Cortex of kidney (tissue), 1 donor: ENCODE measurements at places on chromosomes 16 and 17.

GRCh38 chr17:50111673-50112655 is 16.8 kb downstream of the PDK2 start:
- no peak for DNase-seq

DNA sequence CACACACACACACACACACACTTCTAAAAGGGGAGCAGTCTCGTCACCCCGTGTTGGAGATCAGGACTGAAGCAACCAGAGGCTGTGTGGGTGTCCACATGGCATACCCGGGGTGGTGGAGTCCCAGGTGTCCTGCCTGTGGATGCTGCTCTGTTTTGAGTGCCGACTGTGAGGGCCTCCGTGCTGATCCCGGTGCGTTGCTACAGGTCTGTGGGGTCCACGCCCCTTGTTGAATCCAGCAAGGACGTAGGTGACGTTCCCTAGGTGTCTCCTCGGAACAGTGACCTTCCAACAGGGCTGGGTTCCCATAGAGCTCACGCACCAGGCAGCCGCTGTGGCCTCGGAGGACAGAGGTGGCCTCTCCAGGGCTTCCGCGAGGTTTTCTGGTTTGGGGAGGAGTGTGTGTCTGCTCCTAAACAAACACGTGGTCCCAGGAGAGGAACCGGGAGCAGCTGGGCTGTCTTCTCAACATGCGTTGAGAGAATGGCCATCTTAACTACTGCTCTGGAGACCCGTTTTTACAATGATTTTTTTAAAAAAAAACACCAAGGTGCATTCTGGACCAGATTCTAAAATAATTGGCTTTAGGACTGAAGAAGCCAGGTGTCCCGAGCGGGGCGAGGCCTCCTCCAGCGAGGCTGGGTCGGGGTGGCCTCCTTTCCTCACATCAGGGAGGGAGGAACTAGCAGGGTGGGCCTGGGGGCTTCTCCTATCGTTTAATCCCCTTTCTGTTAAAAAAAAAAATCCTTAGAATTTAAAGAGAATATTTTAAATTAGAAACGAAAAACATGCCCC is 100.6 kb upstream of the ZNF750 start:
- no peak for DNase-seq

DNA sequence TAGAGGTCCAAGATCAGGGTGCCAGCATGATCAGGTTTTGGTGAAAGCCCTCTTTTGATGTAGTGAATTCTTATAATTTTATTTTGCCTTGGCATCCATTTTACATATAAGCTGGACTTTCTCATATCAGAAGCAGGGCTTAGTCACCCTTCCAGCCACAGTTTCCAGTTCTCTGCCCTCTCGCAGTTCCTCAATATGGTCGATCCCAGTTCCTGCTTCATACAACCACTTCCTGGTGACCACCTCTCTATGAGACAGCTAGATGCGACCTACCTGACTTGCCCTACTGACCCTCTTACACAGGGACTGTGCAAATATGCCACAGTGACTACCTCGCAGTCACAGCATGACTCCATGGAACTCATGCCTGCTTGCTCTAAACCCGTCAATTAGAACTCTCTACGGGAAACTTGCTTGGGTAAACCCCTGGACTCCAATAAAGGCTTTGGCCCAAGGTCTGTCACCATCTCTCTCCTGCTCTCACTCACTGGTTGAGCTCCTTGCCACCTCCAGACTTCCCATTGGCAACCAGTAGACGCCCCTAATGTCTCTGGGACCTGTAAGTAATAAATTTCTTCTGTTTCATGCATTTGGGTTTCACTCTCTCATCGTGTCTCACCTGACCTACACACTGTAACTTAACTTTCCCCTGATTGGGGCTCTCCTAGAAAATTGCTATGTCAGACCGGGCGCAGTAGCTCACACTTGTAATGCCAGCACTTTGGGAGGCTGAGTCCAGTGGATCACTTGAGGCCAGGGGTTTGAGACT is 21.4 kb downstream of the CD300LG start:
- DNase-seq, result no peak

- no peak for DNase-seq
Measured at GRCh38 chr17:60311186-60311585, 80.7 kb downstream of the USP32 start.

DNA sequence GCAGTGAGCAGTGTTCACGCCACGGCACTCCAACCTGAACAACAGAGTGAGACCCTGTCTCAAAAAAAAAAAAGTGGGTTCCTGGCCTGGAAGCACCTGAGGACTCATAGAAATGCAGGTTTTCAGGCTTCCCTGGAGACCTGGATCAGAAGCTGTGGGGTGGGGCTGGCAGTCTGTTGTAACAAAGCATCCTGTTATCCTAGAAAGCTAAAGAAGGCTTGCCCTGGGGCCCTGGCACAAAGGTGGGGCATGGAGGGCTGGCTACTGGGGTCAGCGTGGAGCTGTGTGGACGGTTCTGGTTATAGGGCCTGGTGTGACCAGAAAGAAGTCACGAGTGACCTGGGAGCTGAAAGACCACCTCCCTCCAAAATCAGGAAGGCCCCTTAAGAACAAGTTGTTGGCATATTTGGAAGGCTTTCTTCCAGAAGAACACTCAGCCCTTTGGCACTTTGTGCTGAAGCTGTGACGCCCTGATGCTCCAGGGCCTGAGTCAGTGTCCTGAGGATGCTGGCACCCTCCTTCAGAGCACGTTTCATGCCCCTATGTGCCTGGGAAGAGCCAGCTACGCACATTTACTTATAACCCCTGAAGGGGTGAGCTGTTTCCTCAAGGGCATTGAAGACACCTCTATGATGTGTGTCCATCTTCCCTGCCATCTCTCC is 6.2 kb downstream of the CRISPLD2 start:
- no peak for DNase-seq

GRCh38 chr17:72697602-72698146 is 394.8 kb downstream of the SLC39A11 start:
- no peak for DNase-seq

GRCh38 chr16:63323722-63324705 is 1287.8 kb upstream of the CDH8 start:
- DNase-seq, result no peak

- DNase-seq, result no peak
Measured at GRCh38 chr17:45834471-45835396, 9.9 kb upstream of the SPPL2C start.

DNA sequence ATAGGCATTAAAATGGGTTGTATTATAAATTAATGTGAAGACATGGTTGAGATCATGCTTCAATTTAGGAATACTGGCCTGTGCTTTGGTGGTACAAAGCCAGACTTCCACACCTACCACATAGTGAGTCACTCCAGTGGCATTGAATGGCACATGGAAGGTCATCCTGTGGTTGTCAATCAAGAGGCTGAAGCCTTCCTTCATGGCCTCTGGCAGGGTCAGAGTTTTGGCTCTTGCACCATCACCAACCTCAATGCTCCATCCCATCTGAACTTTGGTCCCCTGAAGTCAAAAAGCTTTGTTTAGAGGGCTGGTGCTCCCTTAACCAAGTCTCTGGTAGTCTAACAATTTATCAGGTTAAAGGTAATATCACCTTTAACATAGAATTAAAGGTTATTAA is 6.1 kb downstream of the ZP2 start:
- DNase-seq, result no peak

- DNase-seq, result no peak
Measured at GRCh38 chr16:56889206-56889605, 24.2 kb downstream of the SLC12A3 start.

DNA sequence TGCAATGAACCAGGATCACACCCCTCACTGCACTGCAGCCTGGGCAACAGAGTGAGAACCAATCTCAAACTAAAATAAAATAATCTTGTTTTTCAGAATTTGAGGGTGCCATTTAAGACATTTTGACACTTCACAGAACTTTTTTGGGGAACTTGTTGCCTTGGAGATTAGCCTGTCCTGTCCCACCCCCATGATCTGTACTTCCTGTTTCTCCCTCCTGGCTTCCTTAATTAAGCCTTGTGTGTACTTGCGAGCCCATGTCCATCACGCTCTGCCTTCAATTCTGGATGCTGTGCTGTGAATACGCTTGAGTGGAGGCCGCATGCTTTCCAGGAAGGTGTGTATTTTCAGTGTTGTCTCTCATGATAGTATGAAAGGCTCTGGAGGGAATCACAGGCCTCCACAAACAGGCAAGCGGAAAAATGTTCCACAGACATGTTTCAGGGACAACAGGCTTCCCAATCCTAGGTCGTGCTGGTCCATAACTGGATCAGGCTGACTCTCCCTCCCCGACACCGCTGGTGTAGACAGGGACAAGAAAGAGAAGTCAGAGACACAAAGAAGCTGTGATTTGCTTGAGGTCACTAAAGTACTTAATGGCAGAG is 56.9 kb downstream of the NOS2 start:
- no peak for DNase-seq

- no peak for DNase-seq
Measured at GRCh38 chr16:12089492-12090150, 113.1 kb downstream of the SNX29 start.

- no peak for DNase-seq
Measured at GRCh38 chr17:83191388-83192160, 112.2 kb downstream of the METRNL start.

DNA sequence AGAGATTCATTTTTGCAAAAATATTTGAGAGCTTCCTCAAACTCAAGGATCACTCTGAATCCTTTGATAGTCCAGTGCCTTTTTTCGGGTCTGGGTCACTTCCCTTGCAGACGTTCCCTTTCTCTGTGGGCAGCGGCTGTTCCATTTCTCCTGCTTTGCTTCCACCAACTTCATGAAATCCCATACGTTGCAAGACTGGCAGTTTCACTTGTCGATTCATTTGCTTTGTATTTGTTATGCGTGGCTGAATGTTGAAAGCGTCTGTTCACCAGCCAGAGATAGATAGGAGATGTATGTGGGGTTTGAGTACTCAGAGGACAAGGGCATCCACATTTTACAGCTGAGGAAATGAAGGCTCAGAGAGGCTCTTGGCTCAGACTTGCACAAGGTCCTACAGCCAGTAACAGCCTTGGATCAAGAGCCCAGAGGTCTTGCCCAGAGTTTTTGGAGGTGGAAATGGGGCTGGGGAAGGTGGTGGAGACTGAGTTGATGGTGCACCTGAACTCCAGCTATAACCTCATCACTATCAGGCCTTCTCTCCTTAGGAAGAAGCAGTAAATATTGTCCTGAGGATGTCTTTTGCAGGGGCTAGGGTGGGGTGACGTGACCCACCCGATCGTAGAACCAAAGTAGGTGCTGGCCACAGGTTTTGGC is 1.3 kb upstream of the CCDC102A start:
- DNase-seq, result no peak

DNA sequence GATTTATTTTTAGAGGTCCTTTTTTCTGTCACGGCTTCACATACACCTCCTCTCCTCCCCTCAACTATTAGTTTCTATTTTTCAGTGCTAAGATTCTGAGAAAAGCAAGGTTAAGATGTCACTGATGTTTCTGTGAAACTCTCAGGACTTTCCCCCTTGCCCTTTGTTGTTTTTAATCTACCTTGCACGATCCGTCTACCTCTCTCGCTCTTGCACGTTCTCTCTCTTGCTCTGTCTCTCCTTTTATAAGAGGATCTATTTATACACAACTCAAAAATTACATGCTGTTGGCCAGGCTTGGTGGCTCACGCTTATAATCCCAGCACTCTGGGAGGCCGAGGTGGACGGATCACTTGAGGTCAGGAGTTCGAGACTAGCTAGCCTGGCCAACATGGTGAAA is 43.6 kb downstream of the RPA1 start:
- no peak for DNase-seq

GRCh38 chr17:59845595-59846393 is 46.9 kb downstream of the TUBD1 start:
- no peak for DNase-seq

GRCh38 chr17:9146064-9146463 is 124.8 kb downstream of the NTN1 start:
- no peak for DNase-seq

DNA sequence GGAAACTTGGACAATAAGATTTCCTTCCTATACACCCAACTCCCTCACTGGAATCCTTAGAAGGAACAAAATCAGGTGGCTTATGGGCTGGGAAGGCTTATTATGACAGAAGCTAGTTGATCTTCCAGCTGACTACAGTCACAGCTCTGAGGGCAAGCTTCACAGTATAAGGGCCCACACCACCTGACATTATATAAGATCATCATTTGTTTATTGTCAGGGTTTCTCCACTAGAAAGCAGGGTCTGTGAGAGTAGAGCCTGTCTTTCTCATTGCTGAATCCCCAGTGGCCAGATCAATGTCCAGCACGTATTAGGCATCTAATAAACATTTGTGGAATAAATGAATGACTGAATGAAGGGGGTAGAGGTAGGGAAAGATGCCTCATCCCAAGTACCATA is 57.8 kb upstream of the PHOSPHO1 start:
- DNase-seq, result no peak

GRCh38 chr16:86261379-86261778 is 248.9 kb upstream of the FOXF1 start:
- no peak for DNase-seq

- DNase-seq, result no peak
Measured at GRCh38 chr16:59047114-59047513, 313.0 kb upstream of the GOT2 start.

DNA sequence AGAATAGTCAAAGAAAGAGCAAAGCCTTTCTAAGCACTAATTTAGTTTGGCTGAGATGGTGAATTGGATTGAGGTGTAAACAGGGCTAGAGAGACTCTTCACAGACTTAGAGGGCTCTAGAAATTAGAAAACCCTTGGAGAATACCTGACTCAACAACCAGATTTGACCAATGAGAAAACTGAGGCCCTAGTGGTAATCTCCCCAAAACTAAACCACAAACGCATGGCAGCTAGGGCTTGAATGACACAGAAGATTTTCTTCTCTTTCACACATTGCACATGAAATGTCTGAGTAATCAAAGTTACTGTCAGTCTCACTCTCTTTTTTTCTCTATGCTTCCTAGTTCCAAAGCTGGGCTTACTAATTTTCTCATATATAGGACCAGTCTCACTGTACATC is 314.5 kb upstream of the KCNJ16 start:
- DNase-seq, result no peak

- no peak for DNase-seq
Measured at GRCh38 chr16:301235-301634, 18.3 kb downstream of the PDIA2 start.

- no peak for DNase-seq
Measured at GRCh38 chr17:81528651-81529436, 667 bp downstream of the FSCN2 start.

DNA sequence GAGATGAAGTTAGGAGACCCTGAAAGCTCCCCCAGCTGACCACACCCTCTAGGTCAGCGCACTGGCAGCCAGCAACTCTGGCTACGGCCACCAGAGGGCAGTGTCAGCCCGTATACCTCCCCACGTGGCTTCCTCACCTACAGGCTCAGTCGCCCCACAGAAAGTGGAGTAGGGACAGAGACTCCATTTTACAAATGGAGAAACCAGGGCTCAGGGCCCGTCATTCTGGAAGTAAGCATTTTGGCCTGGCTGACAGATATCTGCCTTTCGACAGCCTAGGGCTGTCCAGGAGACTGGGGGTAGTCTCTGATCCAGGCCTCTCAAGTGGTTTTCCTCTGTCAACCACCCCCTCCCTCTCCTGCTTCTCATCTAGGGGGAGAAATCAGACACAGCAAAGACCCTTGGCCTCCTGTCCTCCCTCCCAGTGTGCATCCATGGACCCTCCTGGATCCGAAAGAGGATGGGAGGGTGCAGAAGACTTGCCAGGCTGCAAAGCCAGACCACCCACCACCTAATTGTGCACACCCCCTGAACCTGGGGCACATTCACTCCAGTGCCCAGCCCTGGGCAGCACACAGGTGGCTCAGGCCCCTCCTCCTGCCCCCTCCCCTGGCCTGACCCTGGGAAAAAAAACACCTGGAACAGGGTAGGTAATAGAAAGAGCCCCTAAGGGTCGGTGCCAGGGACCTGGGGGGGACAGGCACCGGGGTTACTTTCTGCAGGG is 3.8 kb upstream of the HAP1 start:
- no peak for DNase-seq

- DNase-seq, result no peak
Measured at GRCh38 chr16:3259836-3260235, 3.4 kb upstream of the MEFV start.
